K562 (cell line): ENCODE measurements at places on chromosomes 3 and 15.

DNA sequence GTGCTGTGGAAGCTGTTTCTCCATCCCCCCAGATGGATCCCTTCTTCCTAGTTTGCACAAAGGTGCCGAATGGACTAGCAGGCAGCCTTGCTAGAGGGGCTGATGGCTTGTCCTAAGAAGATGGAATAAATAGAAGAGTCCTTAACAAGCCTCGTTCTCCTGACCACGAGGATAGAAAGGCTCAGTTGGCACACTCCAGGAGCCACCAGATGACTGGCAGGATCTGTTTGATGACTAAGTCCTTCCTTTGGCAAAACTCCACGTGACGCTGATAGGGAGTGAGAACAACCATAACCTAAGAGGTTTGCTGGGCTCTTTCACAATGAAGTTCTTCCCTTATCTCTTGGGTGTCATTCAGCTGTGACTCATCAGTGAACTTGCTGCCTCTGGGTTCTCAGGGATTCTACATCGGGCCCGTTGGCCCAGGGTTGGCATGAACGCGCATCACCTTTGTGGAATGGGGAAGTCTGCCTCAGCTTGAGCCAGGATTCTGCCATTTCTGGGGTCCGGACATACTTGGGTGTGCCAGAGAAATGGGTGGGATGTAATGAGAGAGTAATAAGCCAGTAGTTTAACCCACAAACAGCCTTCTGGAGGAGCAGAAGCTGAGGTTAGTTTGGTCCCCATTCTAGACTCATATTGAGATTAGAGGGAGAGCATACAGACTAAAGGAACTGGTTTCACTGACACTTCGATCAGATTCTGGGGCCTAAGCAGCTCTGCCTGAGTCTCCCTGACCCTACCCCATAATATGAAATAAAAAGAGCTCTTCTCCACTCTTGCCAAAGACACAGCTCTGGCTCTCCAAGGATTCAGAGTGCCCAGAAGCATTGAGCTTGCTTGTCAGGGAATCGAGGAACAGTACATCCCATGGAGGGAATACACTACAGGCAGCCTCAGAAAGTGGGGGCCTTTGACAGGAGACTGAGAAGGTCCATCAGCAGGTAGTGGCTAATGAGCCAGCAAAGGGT is 2.0 kb upstream of the MELTF start:
- peak; percentile 66 for DNase-seq

DNA sequence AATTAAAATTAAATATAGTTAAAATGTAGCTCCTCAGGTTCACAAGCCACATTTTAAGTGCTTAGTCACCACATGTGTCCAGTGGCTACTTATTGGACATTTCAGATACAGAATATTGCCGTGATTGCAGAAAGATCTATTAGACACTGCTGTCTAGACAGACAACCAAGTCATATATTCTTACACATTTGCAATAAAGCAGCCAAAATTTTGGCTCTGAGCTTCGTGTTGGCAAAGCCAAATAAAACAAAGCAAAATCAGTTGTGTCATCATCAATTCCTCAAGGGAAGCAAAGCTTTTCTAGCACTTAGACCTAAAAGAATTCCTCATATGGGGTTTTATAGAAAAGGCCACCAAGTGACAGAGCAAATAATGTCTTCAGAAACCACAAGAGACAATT is 193.1 kb upstream of the LPP start:
- DNase-seq = no peak

DNA sequence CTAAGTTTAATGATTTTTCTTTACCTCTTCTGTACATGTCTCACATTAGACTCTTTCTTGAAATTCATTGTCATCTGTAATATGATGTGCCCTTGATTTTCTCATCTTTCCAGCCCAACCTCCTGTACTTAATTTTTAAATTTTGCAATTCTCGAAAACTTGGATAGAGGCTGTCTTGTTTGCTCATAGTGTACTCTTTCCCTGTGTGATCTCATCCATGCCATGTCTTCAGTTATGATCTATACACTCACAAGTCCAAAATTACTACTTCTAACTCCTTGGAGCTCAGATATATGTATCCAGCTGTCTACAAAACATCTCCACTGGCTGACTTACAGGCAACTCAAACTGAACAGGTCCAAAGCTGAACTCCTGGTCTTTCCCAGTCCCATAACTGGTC is 42.2 kb downstream of the CD200 start:
- DNase-seq = no peak

DNA sequence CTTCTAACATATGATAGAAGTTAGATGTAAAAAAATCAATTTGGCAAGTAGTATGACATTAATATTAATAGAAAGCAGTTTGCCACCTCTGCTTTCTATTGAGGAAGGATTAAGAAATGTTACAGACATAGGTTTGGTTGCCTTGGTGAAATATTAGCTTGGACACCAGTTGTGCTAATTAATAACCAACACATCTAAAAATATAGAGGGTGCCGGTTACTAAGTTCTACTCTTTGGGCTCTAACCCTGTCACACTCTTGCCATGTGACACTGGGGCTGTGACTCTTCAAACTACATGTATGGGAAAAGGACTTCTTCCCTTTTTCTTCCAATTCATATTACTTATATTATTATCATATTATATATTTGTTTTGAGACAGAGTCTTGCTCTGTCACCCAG is 64.4 kb downstream of the TRIM71 start:
- DNase-seq = no peak

DNA sequence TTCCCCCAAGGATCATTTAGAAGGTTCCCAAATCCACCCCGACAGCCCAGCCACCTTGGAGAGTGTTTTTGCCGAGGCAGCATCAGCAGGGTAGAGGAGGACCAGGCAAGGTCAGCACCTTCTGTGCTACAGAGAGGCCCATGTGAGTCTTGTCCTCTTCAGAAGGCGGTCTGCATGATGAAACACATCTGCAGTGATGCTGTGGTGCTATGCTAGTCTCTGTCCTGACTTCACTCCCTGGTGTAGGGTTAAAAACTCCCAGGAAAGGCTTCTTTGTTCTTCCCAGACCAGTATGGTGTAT is 87.9 kb downstream of the ITPR1 start:
- no peak for DNase-seq

- no peak for DNase-seq
Measured at GRCh38 chr15:56249092-56249491, 5.4 kb upstream of the RFX7 start.

DNA sequence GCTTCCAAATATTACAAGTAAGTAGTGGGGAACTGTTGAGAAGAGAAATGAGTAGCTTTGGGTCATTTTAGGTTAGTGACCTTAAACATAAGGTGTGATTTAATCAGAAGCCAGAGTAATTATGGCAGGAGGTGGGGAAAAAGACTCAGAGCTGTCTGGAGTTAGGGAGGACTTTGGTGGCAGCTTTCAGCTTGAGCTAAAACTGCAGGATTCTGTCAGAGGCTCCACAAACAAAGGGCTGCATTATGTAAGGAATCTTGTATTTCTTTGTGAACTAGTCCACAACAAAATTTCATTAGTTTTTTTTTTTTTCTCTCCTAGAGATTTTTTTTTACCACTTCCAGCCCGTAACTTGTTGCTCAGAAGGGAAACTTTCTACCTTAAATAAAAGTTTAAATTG is 345.3 kb downstream of the TIGIT start:
- DNase-seq = no peak

GRCh38 chr3:78507196-78507984 is 1260.4 kb downstream of the ROBO1 start:
- DNase-seq = no peak

- no peak for DNase-seq
Measured at GRCh38 chr15:51126842-51127241, 32.1 kb upstream of the TNFAIP8L3 start.

DNA sequence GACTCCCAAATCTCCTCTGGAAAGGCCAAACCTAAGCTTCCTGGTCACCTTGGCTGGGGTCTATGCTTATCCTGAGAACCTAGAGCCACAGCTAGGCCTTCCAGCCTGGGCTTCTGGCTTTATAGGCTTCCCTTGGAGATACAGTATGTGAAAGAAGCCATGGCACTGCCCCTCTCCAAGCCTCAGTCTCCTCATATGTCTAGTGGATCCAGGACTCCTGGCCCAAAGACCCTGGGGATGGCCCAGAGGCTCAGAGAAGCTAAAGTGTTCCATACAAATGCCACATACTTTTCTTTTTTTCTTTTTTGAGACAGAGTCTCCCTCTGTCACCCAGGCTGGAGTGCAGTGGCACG is 8.6 kb downstream of the ACAA1 start:
- no peak for DNase-seq

DNA sequence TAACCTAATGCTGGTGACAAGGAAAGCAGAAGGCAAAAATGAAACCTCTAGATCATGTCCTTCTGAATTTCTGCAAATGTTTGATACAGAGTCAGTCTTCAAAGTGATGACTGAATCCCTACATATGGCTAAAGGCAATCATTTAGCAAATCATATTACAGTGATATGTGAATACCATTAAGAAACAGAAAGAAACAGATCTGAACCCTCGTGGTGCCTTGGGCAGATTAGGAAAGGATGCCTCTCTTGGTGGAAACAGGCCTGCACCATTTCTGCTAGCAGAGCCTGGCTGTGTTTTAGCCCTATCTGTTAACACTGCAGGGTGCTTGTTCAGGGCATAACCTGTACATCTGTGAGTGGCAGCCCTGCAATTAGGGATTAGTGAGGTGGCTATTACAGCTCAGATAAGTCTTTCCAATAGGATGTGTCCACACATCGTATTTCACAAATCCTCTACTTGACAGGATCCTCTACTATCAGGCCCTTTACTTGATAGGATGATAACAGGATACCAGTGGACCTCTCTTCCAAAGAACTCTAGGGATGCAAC is 12.1 kb downstream of the SEC22C start:
- DNase-seq = no peak

DNA sequence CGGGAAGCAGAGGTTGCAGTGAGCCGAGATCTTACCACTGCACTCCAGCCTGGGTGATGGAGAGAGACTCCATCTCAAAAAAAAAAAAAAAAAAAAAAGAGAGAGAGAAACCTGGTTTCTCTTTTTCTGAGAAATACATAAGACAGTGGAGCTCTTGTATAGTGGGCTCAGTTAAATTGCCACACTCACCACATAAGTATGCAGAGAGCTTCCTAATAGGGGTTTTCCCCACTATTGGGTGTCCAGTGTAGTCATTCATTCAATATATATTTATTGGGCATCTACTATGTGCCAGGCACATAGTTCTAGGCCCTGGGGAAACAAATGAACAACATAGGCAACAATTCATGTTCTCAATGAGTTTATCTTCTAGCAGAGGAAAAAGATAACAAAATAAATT is 48.9 kb upstream of the FMN1 start:
- no peak for DNase-seq
